Sigmoid colon (tissue), 7 donors: ENCODE measurements at places on chromosomes 1 and 21. TPM values are rescaled to one million over a fixed set of nuclear protein-coding genes. Genes with fewer than 3 reads are reported as not detected.

DNA sequence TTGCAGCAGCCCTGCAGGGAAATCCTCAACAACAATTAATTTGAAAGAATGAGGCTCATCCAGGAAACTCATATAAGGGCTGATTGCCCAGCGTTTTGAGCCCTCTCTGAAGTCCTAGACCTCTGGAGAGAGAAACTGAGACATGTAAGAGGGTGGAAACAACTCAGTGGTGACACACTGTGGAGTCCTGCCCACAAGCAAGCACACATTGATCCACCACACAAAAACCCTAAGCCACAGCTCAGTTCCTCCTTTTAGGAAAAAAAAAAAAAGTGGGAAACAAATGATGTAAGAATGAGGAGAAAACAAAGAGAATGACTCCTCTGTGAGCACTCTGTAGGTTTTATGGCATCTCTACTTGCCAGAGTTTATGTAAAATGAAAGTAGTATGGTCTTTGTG lies 22.9 kb upstream of the PLA2G5 start:
- H3K4me3 ChIP-seq, result no peak overlapping the region
- no peaks in the 10 kb centered on the region for H3K4me1 ChIP-seq
- H3K27me3 ChIP-seq, result no peaks in the 10 kb centered on the region
- no peaks in the 10 kb centered on the region for H3K36me3 ChIP-seq

Gene ASAP3
- 30.8 TPM for total RNA-seq

Gene KCNQ4
- total RNA-seq, result 4.8 TPM

- H3K36me3 ChIP-seq, result no peaks in the 10 kb centered on the region
- H3K4me1 ChIP-seq, result no peaks in the 10 kb centered on the region
- H3K27ac ChIP-seq, result no peak overlapping the region
- H3K27me3 ChIP-seq, result no peaks in the 10 kb centered on the region
- no peak overlapping the region for H3K4me3 ChIP-seq
- DNase-seq, result no peak
Measured at GRCh38 chr1:24400065-24400464, 13.5 kb downstream of the STPG1 start.

Gene TAS1R3
- not detected for total RNA-seq

DNA sequence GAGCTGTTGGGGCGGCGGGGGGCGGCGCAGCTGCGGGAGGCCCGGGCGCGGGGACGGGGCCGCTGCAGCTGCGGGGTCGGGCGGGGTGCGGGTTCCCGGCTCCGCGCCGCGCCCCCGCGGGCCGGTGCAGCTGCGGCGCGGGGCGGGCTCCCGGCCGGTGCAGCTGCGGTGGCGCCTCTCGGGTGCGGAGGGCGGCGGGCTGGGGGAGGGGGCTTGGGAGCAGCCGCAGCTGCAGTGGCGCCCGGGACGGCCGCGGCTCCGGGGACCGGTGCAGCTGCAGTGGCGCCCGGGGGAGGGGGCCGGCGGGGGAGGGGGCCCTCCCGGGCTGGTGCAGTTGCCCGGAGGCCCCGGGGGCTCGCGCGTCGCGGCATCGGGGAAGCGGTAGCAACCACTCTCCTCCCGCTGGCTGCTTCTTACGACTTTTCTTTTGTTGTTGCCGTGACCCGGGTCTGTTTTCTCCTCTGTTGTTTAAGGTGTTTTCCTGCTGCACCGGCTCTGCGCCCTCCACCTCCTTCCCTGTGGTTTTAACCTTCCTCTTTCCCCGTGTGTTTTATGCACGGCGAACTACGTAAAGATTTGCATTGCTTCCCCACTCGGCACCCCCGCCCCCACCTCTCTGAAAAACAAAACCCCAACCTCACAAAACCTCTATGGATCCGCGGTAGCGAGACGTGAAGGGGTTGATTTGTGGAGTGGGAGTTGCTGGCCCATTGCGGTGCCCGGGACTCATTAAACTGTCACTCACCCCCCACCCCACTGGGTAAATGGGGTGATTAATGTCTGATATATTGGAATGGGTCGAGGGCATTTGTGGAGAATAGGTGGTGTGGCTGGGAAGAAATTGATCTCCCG lies 1.7 kb upstream of the ZBTB18 start:
- H3K36me3 ChIP-seq, result no peaks in the 10 kb centered on the region
- no peaks in the 10 kb centered on the region for H3K27me3 ChIP-seq
